AG04449 (cell line): ENCODE measurements at places on chromosomes 3 and 15.

DNA sequence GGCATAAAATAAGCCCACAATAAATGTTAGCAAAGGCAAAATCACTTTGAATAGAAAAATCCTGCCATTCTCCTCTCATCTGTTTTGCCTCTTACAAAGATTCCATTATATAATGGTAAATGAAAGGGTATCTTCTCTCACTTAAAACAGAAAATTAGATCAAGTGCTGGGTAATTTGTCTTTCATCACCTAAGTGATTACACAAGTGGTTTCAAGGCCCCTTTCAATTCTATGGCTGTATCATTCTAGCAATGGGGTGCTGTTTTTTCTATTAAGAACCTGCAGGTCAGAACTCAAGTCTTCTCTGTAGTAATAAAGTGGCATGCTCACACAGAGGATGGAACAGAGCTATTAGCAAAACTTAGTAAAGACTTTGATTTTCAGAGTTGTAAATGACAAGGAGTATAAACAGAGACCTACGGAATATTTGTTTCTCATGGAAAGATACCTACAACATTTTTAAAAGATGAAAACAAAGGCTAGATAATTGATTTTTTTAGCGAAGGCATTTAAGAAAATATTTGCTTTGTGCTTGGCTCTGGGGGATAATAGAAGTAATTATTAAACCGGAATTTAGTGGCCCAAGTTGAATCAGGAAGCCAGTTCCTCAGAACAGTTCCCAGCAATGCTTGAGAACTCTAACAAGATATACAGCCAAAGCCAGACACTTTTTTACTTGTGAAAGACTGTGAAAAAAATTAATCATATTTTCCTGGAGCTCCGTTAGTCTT lies 137.4 kb downstream of the CMSS1 start:
- DNase-seq: no peak

GRCh38 chr15:49361370-49361769 lies 61.7 kb upstream of the FGF7 start:
- DNase-seq: no peak

GRCh38 chr3:59480486-59480995 lies 430.7 kb upstream of the CFAP20DC start:
- DNase-seq: no peak

- DNase-seq: no peak
Observed at GRCh38 chr3:160755776-160756304, at the start of gene PPM1L. PPM1L (plus strand) TSS chr3:160756231.

GRCh38 chr15:73258271-73259108 lies 110.3 kb downstream of the HCN4 start:
- no peak for DNase-seq

DNA sequence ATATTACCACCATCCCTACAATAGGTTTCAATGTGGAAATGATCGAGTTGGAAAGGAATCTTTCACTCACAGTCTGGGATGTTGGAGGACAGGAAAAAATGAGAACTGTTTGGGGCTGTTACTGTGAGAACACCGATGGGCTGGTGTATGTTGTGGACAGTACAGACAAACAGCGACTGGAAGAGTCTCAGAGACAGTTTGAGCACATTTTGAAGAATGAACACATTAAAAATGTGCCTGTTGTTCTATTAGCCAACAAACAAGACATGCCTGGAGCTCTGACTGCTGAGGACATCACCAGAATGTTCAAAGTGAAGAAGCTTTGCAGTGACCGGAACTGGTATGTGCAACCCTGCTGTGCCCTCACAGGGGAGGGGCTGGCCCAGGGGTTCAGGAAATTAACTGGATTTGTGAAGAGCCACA lies 510 bp downstream of the ARL14 start:
- no peak for DNase-seq

DNA sequence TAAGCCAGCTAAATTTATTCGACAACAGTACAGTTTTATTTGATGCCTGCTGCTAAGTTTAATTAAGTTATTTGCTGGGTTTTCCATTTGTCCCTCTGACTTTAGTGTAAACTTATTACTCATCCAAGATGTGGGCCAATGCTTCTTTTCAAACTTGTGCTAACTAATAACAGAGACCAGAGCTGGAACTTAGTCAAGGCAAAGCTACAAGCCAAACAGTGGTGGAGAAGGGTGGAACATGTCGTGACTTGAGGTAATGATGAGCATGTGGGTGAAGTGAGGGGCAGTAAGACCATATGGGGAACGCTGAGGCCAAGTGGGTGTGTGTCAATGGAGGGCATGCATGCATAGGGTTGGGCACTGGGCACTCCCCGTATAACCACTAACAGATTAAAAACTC lies 63.9 kb downstream of the NMD3 start:
- DNase-seq: no peak

DNA sequence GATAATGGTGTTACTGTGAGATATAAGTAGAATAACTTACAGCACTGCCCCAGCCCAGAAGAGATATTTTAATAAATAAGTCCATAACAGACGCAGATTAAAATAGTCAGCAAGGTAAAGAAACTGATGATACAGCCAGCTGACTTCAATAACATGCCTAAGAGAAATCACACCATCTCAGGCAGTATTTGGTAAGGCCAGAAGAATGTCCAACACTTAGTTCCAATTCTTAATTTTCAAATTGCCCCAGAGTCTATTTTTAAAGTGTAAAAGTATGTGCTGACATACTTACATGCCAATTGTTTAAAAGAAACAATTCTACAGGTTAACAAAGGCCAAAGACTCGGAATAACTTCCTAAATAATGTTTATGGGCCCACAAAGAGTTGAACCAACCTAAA lies 1.6 kb downstream of the GNB4 start:
- DNase-seq: no peak

DNA sequence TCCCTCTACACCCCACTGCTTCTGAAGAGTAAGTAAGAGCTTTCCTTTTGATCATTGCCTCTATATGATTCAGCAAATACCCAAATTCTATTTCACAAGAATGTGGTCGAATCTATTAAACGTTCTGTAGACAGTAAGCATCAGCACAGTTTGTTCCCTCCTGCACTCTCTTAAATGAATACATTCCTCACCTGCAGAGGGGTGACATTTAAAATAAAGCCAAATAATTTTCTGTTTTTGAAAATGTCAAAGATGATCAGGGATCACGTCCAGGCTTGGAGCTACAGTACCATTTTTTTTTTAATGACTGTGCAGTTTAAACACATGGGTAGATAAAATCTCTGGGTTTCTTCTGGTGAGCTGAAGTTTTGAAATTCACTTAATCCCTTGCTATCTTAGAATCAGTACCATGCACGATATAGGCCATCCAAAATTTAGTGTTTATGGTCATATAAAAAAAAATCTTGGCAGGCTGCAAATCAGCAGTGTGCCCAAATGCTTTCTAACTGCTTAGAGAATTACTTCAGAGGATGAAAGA lies 12.8 kb downstream of the PYDC2 start:
- DNase-seq: no peak

- DNase-seq: no peak
Observed at GRCh38 chr3:19331931-19332330, 183.6 kb downstream of the KCNH8 start.

DNA sequence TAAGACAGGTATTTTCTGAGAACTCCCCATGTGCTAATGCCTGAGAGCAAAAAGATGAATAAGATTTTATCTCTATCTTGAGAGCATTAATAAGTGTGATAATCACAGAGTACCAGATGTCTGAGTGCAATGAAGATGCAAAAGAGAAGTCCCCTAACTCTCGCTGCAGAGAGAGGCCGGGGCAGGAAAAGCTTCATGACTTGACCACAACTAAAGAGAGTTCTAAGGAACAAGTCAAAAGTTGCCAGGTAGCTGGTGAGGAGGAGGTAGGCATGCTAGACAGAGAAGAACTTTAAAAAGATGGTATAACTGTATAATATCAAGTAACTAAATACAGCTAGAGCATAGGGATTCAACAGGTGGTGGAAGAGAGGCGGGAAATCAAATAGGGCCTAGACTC lies 28.8 kb downstream of the MTMR10 start:
- DNase-seq: no peak

- no peak for DNase-seq
Observed at GRCh38 chr3:108513961-108514360, 3.6 kb upstream of the MYH15 start.

DNA sequence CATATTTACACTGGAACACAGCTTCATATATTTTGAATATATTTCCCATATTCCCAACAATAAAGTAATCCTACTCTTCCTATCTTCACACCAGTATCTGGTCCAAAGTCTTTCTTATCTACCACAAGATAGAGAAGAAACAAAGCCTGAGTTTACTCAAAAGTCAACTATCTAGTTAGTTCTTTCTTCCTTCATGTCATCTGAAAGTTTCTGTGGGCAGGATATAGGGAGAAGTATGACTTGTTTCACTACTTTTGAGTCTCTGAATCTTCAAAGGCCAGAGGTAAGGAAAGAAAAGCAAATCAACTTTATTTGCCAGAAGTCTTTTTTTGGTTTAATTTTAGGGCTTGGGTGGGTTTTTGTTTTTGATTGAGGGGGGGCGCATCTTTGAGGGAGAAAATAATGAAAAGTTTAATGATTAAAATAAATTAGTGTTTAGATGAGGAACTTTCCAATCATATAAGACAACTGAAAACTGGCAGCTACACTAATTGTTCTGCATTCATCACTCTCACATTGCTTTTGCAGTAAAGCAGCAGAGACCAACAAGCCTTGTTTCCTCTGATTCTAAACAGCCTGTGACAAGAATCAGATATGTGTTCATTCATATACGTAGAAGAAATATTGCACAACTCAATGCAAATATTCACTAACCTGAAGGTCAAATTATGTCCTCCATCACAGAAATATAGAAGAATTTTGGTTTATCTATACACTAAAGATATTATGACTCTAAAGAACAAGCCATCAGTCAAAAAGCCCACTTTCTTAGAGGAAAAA lies 421.4 kb downstream of the SHQ1 start:
- DNase-seq: no peak

DNA sequence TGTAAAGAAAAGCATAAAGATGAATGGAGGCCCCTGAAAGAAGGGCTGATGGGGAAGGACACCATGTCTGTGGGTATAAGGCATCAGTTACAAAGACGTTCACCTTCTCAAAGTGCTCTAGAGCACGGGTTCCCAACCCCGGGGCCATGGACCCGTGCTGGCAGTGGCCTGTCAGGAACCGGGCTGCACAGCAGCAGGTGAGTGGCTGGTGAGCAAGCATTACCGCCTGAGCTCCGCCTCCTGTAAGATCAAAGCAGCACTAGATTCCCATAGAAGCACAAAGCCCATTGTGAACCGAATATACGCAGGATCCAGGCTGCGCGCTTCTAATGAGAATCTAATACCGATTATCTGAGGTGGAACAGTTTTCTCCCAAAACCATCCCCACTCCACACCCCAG lies 25.7 kb downstream of the MYO1E start:
- no peak for DNase-seq

DNA sequence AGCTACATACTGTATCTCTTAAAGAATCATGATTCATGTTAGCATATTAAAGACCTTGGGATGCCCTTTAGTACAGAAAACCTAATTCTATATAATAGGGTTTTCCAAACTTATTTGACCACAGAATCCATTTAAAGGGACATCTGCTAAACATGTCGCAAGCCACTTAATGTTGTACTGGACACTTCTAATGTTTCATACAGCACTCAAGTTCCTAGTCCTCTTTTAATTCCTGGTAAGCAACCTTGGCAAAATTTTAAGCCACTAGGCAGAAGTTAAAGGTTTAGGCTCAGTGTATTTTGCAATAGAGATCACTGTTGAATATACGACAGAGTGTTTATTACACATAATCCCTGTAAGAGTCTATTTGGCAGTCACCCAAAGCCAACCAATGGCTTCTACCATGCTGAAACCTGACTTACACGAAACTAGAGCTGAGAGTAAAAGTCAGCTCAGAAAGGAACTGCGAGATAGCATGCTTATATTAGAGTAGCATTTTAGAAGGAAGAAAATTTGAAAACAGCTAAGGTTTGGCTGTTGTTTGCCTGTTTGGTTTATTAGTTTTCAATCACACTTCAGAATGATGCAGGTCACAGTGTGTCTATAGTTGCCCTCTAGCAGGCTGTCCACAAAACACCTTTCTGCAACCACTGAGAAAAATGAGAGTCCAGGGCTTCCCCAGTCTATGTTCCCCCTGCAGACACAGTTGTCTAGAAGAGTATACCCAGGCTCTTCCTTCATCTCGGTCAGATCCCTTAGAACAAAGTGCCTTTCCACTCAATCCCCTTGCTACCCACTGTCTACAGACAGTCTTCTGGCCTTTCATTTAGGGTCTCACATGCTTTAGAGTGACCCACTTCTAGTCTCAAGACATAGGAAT lies 104.4 kb downstream of the FMN1 start:
- no peak for DNase-seq

DNA sequence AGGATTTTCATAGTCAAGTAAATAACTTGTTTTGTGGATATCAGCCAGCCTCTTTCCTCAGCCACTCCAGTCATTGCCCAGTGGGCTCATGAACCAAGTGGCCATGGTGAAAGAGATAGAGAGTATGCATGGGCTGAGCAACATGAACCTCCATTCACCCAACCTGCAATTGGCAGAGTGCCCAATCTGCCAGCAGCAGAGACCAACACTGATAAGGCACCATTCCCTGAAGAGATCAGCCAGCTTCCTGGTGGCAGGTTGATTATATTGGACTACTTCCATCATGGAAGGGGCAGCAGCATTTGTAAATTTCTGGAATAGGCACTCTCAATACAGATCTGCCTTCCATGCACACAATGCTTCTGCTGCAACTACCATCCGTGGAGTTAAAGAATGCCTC lies 10.3 kb upstream of the MCF2L2 start:
- DNase-seq: no peak

DNA sequence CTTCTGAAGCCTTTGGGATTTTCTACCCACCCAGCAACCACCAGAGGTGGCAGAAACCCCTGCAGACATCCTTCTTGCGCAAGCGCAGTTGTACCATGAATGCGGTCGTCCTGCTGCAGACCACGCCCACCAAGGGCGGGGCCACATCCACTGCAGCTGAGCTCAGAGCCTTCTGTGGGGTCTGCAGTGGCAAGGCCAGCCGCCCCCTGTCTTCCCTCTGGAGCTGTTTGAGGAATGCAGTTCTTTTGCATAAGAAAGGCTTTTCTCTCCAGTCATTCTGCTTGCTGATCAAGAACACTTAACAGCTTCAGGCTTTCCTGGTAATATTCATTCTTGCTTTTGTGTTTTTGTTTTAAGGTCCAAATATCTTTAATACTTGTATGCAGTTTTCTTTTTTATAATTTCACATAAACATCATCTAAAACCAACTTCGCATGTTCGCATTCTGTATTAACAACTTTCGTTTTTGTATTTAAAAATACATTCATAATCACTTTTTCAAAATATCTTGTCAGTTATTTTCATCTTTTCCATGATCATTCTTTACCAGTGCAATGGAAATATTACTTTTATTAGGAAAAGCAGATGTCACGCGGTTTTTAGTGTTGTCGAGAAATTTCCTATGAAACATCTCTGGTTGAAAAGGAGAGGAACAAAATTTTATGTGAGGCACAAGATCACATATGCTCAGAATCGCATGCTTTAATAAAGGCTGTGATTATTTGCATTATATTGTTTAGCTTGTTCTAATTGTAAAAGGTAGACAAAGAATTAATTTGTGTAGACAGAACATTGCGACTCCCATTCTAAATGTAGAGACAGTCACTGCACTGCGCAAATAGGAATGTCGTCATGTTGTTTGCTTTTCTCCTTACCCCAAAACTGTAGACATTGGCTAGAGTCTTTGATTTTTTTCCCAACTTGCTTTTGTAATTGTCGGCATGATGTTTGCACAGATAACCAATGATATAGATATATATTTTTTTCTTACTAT lies 98.1 kb upstream of the SNRPN start:
- DNase-seq: no peak

- no peak for DNase-seq
Observed at GRCh38 chr3:56864090-56864489, 62.3 kb upstream of the ARHGEF3 start.

- no peak for DNase-seq
Observed at GRCh38 chr15:36358523-36358922, 220.9 kb upstream of the CDIN1 start.
